ENCODE measurements at places on chromosomes 11 and 22.

- no peak for DNase-seq
Measured at GRCh38 chr11:69344570-69345145, 50.7 kb downstream of the MYEOV start.

DNA sequence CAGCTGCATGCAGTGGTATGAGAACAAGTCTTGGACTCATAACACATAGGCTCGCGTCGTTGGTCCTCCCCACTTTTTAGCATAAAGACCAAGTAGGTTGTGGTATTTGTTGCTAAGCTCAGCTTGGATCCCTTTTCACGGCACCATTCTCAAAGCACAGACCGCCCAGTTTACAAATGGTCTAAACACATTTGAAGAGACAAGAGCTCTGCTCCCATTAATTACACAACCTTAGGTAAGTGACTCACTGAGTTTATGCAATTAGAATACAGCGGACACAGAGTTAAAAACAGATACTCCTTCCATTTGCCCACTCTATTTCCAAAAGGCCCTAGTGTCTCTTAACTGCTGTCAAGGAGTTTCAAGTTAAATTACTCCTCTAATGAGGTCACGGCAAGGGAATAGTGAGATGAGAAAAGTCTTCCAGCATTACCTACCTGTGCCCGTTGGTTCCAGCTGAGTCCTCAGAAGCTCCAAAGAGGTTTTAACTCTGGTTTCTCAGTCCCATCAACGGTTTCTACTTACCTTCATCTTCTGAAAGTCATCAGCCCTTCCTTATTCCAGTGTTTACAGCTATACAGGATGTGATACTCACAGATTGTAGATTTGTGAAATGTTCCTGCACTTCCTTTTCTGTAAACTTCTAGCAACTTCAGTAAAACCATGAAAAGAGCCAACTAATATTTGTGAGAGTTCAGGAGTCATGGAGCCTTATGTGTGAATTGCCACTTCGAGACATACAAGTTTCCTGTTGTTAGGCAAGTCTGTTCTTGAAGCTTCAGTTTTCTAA, at the start of gene MS4A6A:
Gene MS4A6A, minus strand, starts transcription at position 543 of the 790 bp plus-strand sequence. CDS start 1,356 bp downstream, outside the sequence.
- peak; percentile 57 for DNase-seq

DNA sequence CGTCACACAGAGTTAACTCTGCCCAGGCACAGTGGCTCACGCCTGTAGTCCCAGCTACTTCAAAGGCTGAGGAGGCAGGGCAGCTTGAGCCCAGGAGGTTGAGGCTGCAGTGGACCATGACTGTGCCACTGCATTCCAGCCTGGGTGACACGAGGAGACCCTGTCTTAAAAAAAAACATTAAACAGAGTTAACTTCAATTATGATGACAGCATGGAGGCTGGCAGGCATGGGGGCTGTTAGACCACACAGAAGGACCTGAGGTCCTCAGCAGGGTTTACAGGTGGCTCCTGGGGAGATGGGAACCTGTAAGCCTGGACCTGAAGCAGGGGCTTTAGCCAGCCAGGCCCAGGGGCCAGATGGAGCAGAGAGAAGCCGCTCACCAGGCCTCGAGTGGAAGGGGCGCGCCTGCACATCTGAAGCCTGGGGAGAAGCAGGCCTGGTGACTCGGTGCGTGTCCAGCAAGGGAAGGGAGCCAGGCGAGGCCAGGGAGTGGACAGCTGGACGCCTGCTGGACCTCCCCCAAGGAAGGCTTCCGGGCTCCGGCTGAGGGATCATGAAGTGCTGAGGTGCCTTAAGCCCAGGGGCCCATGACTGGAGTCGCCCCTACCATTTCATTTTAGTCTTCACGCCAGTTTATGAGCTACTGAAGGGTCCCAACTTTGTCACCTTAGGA, 25.3 kb downstream of the RPUSD4 start:
- no peak for DNase-seq

DNA sequence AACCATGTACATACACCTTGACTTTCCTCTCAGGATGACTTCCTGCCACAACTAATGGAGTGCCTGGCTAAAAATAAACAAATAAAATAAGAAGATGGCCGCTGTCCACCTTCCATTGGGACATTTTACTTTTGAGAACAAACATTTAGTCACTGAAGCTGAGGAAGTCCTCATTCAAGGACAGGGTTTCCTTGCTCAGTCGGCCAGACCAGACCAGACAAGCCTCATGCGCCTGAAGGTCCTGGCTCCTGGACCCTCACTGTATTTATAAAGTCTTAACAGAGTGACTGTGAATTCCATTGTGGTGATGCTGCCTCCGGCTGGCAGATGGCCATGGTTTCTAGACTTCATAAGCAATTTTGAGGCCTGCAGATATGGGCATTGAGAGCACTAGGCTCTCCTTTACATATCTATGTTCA, 114.5 kb downstream of the MAML2 start:
- peak; percentile 95 for DNase-seq

DNA sequence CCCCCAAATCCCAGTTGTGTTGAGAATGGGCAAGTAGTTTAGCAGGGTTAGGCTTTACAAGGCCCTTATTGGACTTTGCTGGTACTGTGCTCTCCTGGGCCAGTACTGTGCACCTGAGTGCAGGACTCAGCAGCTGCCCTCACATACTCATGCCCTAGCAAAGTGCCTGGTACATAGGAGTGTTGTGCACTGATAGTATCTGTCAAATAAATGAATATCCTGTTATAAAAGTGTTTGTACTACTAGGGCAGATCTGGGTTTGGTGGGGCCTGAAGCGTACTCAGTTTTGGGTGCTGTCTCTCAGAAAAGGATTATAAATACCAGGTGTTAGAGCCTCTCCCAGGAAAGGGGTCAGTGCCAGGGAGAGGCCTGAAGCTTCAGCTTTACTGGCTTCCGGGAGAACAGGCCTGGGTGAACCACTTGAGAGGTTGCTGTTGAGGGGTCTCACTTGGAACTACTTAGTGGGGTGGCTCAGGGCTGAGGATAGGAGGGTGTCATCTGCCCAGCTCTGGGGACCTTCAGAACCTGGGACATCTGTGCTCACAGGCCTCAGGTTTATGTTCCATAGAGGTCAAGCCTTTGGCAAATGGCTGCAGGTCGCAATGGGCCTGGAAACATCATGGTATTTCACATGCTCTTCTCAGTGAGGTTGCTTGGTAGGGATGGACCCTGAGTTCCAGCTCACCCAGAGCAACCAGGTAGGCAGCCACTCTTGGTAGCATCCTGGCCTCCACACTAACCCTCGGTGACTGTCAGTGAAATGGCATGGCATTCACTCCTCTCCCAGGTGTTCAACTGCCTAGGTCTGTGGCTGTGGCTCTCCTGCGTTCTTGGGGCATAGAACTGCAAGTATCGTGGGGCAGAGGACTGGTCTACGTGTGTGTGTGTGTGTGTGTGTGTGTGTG, 106.1 kb downstream of the ZBTB16 start:
- DNase-seq: no peak

- DNase-seq: peak; percentile 63
Measured at GRCh38 chr11:119376197-119376847, 5.2 kb downstream of the USP2 start.

DNA sequence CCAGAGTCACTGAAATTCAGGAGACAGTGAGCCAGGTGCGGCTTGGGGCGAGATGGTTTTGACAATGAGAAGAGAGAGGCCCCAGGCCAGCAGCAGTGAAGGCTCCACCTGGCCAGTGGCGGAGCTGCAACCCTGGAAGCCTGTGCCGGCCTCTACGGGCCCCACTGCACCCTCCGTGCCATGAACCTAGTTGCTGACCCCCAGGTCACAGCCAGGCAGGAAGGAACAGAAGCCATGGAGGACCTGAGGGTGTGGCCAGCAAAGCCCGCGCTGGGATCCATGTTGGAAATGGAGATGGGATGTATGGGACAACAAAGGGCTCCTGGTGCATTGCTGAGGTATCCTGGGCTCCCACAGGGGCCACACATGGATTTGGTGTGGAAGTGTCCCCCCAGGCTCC, 1528.5 kb downstream of the BRD1 start:
- DNase-seq: no peak

All from epithelial cell of esophagus (primary cell).